Stimulated activated CD4-positive, alpha-beta T cell treated with anti-CD3 and anti-CD28 coated beads, Interleukin-1b, Interleukin-23, amount 100 ng/mL, for 24 hours (primary cell): ENCODE measurements at places on chromosomes 11 and 22.

- DNase-seq = no peak
These were observed 51.3 kb upstream of the CADM1 start for GRCh38 chr11:115555336-115556090.

- DNase-seq = no peak
These were observed 52.8 kb downstream of the SERGEF start for GRCh38 chr11:17960091-17960490.

DNA sequence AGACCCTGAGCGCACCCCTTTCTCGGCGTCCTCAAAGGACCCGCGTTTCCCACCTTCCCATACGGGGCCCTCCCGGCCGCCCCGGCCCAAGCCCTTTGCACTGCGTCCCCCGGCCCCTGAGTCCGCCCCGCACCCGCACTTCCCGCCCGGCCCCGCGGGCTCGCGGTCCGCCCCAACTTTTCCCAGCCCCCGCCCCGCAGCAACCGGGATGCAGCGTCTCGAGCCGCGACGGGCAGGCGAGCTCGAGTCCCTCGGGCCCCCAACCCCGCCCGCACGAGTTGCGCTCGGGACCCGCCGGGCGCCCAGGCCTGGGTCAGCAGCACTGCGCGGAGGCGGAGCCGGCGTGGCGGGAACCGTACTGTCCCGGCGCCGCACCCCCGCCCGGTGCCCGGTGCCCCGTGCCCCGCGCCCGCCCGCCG is 371 bp downstream of the SMCO4 start:
- DNase-seq = no peak

DNA sequence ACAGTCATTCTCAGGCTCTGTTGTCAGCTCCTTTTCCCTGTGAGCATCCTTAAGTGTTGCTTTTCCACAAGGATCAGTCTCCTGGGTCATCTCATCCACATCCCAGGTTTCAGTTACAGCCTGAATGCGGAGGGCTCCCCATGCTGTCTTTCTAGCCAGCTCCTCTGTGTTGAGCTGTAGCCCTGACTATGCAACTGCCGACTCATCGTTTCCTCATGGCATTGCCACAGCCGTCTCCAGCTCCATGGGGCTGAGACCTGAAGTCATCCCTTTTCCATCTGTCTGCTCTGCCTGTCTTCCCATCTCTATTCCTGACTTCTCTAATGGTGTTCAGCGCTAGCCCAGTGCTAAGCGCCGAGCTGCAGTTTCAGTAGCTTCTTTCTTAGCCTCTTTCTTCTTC is 11.8 kb downstream of the SAMM50 start:
- no peak for DNase-seq

DNA sequence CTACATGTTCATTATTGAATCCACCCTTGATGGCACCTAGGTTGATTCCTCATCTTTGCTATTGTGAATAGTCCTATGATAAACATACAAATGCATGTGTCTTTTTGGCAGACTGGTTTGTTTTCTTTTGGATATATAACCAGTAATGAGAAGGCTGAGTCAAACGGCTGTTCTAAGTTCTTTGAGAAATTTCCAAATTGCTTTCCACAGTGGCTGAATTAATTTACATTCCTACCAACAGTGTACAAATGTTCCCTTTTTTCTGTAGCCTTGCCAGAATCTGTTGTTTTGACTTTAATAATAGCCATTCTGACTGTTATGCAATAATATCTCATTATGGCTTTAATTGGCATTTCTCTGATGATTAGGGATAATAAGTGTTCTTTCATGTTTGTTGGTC is 184.9 kb downstream of the CASP12 start:
- no peak for DNase-seq
